NCI-H510A (cell line): ENCODE measurements at places on chromosomes 7 and 10.

GRCh38 chr7:116809636-116810266 lies 52.6 kb upstream of the CAPZA2 start:
- peak; percentile 5 for DNase-seq

DNA sequence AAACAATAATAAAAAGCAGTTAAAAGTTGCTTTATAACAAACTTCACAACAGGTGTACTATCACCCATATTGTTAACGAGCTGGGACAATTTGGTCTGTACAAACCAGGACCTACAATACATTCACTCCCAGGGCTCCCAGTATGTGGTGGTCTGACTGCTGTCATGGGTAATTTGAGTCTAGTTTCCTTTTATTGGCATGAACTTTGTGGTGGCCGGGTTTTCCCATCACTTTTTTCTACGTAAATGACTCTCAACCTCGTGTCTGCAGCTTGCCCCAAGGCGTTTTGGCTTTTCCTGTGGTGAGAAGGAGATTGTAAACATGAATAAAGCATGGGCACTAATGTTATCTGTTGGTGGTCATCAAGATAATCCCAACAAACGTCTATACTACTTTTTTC lies 118.7 kb upstream of the CDK6 start:
- no peak for DNase-seq

- no peak for DNase-seq
Observed at GRCh38 chr10:117555017-117555416, 12.5 kb downstream of the EMX2 start.

DNA sequence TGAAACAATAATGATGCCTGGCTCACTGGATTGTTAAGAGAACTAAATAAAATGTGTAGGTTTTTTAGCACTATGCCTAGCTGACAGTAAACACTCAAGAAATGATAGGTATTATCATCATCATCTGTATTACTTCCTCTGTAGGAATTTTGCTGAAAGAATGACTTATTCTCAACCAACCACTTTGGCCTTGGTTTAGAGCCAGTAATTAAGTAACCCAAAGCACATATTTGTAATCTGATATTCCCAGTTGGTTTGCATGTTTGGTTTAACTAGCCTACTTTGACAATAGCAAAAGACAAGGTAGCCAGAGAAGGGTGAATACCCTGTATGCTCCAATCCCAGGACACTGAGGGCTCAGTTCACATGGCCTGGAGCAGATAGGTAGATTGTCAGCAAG lies 34.4 kb downstream of the BCAP29 start:
- no peak for DNase-seq

GRCh38 chr7:149414745-149415390 lies 46.0 kb downstream of the ZNF777 start:
- DNase-seq: no peak

DNA sequence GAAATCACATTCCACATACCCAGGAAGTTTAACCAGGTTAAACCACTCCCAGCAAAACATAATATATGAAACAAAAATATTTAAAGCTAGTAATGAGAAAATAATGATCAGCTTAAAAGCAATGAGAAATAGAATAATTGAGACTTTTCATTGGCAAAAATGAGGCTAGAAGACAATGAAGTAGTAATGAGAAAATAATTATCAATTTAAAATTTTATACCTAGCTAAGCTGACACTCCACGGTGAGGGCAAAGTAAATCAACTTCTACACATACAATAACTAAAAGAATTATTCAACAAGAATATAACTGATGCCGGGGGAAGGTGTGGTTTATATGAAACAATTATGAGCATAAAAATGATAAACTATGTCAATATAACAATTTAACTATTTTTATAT lies 82.2 kb upstream of the TES start:
- no peak for DNase-seq

GRCh38 chr7:127715901-127716300 lies 63.9 kb downstream of the SND1 start:
- DNase-seq: no peak

GRCh38 chr7:107788662-107789061 lies 14.4 kb downstream of the SLC26A3 start:
- no peak for DNase-seq

GRCh38 chr7:87151729-87152111 lies 533 bp upstream of the DMTF1 start:
- no peak for DNase-seq

DNA sequence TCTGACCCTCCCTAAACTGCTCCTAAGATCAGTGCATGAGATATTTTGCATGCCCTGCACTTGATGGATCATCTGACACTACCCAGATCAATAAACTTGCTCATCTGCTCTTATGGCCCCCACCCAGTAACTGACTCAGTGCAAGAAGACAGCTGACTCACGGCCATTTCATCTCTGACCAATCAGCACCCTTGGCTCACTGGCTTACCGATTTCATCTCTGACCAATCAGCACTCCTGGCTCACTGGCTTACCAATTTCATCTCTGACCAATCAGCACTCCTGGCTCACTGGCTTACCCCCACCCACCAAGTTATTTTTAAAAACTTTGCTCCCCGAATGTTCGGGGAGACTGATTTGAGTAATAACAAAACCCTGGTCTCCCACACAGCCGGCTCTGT lies 37.2 kb upstream of the OPTN start:
- no peak for DNase-seq
